ENCODE measurements at places on chromosomes 16 and 17. TPM values are rescaled to one million over a fixed set of nuclear protein-coding genes. Genes with fewer than 3 reads are reported as not detected.

TNFRSF13B gene
- not detected for total RNA-seq

GRCh38 chr16:27374804-27375425 lies 27.1 kb upstream of the IL21R start:
- H3K4me1 ChIP-seq, result no peaks in the 10 kb centered on the region
- peak; percentile 28 for DNase-seq
- H3K27ac ChIP-seq, result no peak overlapping the region
- H3K36me3 ChIP-seq, result no peaks in the 10 kb centered on the region
- no peaks in the 10 kb centered on the region for H3K27me3 ChIP-seq

- H3K36me3 ChIP-seq, result no peaks in the 10 kb centered on the region
- no peak for DNase-seq
- no peaks in the 10 kb centered on the region for H3K27me3 ChIP-seq
- no peak overlapping the region for H3K4me3 ChIP-seq
- H3K27ac ChIP-seq, result no peak overlapping the region
- no peaks in the 10 kb centered on the region for H3K4me1 ChIP-seq
These were observed 1409.2 kb upstream of the GOT2 start for GRCh38 chr16:60143348-60143705.

DNA sequence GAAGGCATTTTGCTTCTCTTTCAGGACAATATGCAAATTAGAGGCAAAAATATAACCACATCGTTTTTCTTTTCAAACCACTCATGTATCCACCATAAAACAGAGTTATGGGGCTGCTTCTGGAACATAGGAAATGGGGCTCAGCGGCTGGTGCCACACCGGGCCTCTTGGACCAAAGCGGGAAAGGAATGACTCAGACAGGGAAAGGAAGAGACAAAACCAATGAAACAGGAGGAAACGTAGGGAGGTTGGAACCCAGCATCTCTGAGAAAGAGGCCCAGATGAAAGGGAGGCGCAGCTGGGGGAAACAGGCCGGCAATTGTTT lies 28.5 kb downstream of the CUEDC1 start:
- peaks cover 29% of the 10 kb centered on the region for H3K4me1 ChIP-seq
- H3K4me3 ChIP-seq, result no peak overlapping the region
- H3K27me3 ChIP-seq, result no peaks in the 10 kb centered on the region
- H3K27ac ChIP-seq, result no peak overlapping the region
- no peaks in the 10 kb centered on the region for H3K36me3 ChIP-seq
- DNase-seq, result no peak

KRTAP3-1 gene
- not detected for total RNA-seq

- no peak for DNase-seq
- no peak overlapping the region for H3K27ac ChIP-seq
- no peaks in the 10 kb centered on the region for H3K36me3 ChIP-seq
- peaks cover 2% of the 10 kb centered on the region for H3K4me1 ChIP-seq
- no peak overlapping the region for H3K4me3 ChIP-seq
- no peaks in the 10 kb centered on the region for H3K27me3 ChIP-seq
These were observed 28.7 kb upstream of the MYO15B start for GRCh38 chr17:75558666-75559530.

NTN3 gene
- not detected for total RNA-seq

DNA sequence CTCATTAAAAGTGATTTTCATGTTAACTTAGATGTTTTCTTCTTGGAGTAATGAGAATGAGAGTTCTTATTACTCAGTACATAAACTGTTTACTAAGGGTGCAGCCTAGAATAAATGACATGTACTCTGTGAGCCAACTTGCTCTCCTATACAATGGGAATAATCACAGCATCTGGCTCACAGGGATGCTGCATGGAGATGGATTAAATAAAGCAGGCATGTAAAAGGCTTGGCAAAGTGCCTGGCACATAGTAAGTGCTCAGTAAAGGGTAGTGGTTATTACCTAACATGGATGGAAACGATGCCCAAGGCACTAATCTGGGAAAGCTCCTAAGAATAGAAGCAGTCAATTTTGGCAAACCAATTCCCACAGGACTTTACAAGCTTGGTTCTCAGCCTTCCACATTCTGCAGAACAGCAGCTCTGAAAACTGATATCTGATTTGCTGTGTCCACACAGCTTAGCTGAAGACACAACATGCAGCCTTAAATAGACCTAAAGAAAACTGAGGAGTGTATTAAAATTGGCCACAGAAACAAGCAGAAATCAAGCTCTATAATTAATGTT lies 176.1 kb downstream of the ABCC12 start:
- DNase-seq, result no peak
- H3K27ac ChIP-seq, result no peak overlapping the region

- no peak overlapping the region for H3K27ac ChIP-seq
- peaks cover 4% of the 10 kb centered on the region for H3K36me3 ChIP-seq
- no peaks in the 10 kb centered on the region for H3K27me3 ChIP-seq
- H3K4me3 ChIP-seq, result no peak overlapping the region
These were observed 178.6 kb downstream of the NTN1 start for GRCh38 chr17:9199571-9200551.

DNA sequence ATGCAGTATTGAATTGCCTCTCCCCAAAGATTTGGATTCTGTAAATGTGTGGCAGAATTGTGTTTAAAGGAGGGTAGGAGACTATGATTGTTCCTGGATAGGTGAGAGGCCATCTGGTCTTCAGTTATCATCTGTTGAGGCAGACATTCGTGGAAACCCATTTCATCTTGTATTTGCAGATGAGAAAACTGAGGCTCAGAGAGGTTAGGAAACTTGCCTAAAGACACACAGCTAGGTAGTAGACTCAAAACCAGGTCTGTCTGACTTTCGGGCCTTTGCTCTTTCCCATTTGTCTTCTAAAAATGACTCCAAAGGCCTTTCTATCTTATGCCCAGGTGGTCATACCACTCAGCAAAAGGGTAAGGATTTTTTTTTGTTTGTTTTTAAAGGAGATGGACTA lies 210.3 kb downstream of the SHISA9 start:
- H3K36me3 ChIP-seq, result no peaks in the 10 kb centered on the region
- peaks cover 18% of the 10 kb centered on the region for H3K4me1 ChIP-seq
- no peak for DNase-seq
- H3K4me3 ChIP-seq, result no peak overlapping the region
- peak overlapping the region; percentile 83 for H3K27ac ChIP-seq

ETV4 gene
- not detected for total RNA-seq

TCAP gene
- total RNA-seq, result not detected

- no peaks in the 10 kb centered on the region for H3K36me3 ChIP-seq
- no peaks in the 10 kb centered on the region for H3K27me3 ChIP-seq
- no peak for DNase-seq
- no peaks in the 10 kb centered on the region for H3K4me1 ChIP-seq
These were observed 71.5 kb upstream of the N4BP1 start for GRCh38 chr16:48681520-48681919.

- DNase-seq, result no peak
- peak overlapping the region; percentile 46 for H3K4me3 ChIP-seq
- no peaks in the 10 kb centered on the region for H3K27me3 ChIP-seq
- H3K27ac ChIP-seq, result peak overlapping the region; percentile 76
These were observed 10.9 kb downstream of the CDRT4 start for GRCh38 chr17:15456496-15456895.

RCVRN gene
- total RNA-seq, result not detected

- H3K4me3 ChIP-seq, result no peak overlapping the region
- DNase-seq, result no peak
- peak overlapping the region; percentile 54 for H3K27ac ChIP-seq
- no peaks in the 10 kb centered on the region for H3K27me3 ChIP-seq
These were observed 44.5 kb downstream of the ZNRF1 start for GRCh38 chr16:75043175-75043895.

GRCh38 chr17:62981933-62982332 lies 15.9 kb downstream of the TANC2 start:
- no peak overlapping the region for H3K27ac ChIP-seq
- H3K27me3 ChIP-seq, result no peaks in the 10 kb centered on the region
- no peaks in the 10 kb centered on the region for H3K4me1 ChIP-seq
- no peak for DNase-seq
- no peaks in the 10 kb centered on the region for H3K36me3 ChIP-seq

DPEP3 gene
- total RNA-seq, result not detected

TBC1D3G gene
- total RNA-seq, result not detected

- H3K4me1 ChIP-seq, result peaks cover 14% of the 10 kb centered on the region
- H3K27me3 ChIP-seq, result no peaks in the 10 kb centered on the region
- peaks cover 47% of the 10 kb centered on the region for H3K36me3 ChIP-seq
- H3K27ac ChIP-seq, result peak overlapping the region; percentile 25
These were observed 8.5 kb downstream of the TP53I13 start for GRCh38 chr17:29577001-29577370.

DNA sequence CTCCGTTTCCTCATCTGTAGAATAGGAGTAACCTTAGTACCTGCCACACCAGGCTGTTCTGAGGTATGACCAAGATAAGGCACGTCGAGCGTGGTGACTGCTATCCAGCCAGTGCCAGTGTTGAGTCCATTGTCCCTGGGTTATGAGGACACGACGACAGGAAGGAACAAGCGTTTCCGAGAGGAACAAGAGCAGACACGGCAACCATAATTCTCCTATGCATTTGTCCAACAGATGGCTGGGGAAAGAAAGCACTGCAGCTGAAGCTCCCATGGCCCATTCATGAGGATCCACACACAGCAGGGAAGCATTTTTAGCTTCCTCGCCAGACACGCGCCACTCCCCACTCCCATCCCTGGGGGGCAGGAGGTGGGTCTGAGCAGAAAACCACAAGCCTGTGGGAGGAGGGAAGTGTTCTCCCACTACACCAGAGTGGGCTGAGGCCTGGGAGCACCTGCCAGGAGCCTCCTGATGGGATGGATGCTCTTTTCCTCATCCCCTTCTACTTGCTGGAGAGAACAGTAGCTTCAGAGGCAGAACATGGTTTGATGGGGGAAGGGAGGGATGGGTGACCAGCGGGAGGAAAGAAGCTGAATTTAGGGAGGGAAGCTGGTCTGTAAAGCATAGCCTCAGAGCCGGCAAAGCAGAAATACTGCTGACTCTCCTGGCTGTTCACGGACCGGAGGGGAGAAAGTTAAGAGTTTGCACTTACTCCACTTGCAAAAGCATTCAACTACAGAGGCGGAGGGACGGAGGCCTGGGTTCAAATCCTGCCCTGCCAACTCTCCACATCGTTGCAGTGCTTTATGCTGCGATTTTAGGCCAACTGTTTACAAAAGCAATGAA lies 2.7 kb downstream of the COTL1 start:
- no peak overlapping the region for H3K27ac ChIP-seq
- peaks cover 33% of the 10 kb centered on the region for H3K4me1 ChIP-seq
- no peaks in the 10 kb centered on the region for H3K36me3 ChIP-seq

- no peak for DNase-seq
- no peaks in the 10 kb centered on the region for H3K27me3 ChIP-seq
- H3K4me3 ChIP-seq, result no peak overlapping the region
- no peak overlapping the region for H3K27ac ChIP-seq
- H3K36me3 ChIP-seq, result peaks cover 12% of the 10 kb centered on the region
- no peaks in the 10 kb centered on the region for H3K4me1 ChIP-seq
These were observed 7.9 kb upstream of the PAM16 start for GRCh38 chr16:4358831-4359561.

- no peak overlapping the region for H3K27ac ChIP-seq
- no peak for DNase-seq
- peaks cover 81% of the 10 kb centered on the region for H3K36me3 ChIP-seq
- H3K4me1 ChIP-seq, result no peaks in the 10 kb centered on the region
- H3K4me3 ChIP-seq, result no peak overlapping the region
These were observed 29.4 kb downstream of the UTP18 start for GRCh38 chr17:51289696-51290111.

- no peaks in the 10 kb centered on the region for H3K27me3 ChIP-seq
- no peak for DNase-seq
- H3K36me3 ChIP-seq, result no peaks in the 10 kb centered on the region
These were observed at the start of gene SLC4A1 for GRCh38 chr17:44267818-44268490. SLC4A1 (minus strand) TSS chr17:44268135; CDS start chr17:44262866, 5,269 bp downstream.

GRCh38 chr16:83115491-83116232 lies 488.9 kb downstream of the CDH13 start:
- DNase-seq, result no peak
- H3K27me3 ChIP-seq, result no peaks in the 10 kb centered on the region
- peaks cover 3% of the 10 kb centered on the region for H3K36me3 ChIP-seq
- peak overlapping the region; percentile 45 for H3K27ac ChIP-seq
- H3K4me3 ChIP-seq, result no peak overlapping the region
- H3K4me1 ChIP-seq, result no peaks in the 10 kb centered on the region

GRCh38 chr16:55949518-55949917 lies 74.3 kb upstream of the CES5A start:
- no peaks in the 10 kb centered on the region for H3K4me1 ChIP-seq
- no peaks in the 10 kb centered on the region for H3K36me3 ChIP-seq
- H3K27me3 ChIP-seq, result no peaks in the 10 kb centered on the region
- no peak overlapping the region for H3K4me3 ChIP-seq
- no peak overlapping the region for H3K27ac ChIP-seq

DNA sequence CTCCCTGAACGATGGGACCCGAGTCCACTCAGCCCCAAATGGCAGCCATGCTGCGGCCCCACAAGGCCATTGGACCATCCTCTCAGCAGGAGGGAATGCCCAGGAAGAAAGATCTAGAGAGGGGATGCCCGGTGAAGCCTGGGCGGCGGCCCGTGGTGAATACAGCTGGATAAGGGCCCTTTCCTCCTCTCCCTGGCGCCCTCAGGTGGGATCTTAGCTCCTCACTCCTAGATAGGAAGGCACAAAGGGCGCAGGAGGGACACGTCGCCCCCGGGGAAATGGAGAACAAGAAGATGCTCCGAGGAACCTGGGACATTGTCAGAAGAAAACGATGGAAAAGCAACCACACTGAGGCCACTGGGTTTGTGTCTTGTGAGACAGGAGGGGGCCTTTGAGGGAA lies 2.5 kb downstream of the CD300C start:
- no peaks in the 10 kb centered on the region for H3K27me3 ChIP-seq
- H3K4me1 ChIP-seq, result no peaks in the 10 kb centered on the region
- DNase-seq, result no peak
- H3K27ac ChIP-seq, result no peak overlapping the region

CRHR1 gene
- not detected for total RNA-seq

MYH2 gene
- total RNA-seq, result not detected

MYH8 gene
- total RNA-seq, result not detected

GPRC5B gene
- 15.6 TPM for total RNA-seq

DNA sequence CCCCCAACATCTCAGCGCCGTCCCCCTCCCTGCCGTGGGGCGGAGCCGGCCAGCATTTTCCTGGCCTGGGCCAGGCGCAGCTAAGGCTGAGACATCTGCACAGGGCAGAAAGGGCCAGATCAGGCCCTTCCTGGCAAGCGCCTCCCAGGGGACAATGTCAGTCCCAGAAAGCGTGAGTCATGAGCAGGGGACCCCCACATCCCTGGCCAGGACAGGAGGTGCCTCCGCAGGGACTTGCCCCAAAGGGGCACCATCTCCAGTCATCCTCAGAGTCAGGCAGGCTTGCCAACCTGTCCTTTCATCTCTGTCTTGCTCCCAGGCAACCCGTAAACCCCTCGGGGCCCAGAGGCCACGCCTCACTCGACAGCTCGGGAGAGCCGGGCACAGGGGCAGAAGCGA lies 43.2 kb downstream of the SOCS1 start:
- no peaks in the 10 kb centered on the region for H3K27me3 ChIP-seq
- no peak overlapping the region for H3K27ac ChIP-seq
- no peaks in the 10 kb centered on the region for H3K4me1 ChIP-seq
- no peak overlapping the region for H3K4me3 ChIP-seq
- DNase-seq, result no peak

GRCh38 chr16:89765292-89765830 lies 44.0 kb downstream of the ZNF276 start:
- DNase-seq, result no peak
- no peak overlapping the region for H3K4me3 ChIP-seq
- H3K36me3 ChIP-seq, result no peaks in the 10 kb centered on the region
- H3K27ac ChIP-seq, result no peak overlapping the region
- no peaks in the 10 kb centered on the region for H3K4me1 ChIP-seq

GRCh38 chr17:6098050-6098822 lies 28.1 kb downstream of the WSCD1 start:
- no peak overlapping the region for H3K4me3 ChIP-seq
- no peaks in the 10 kb centered on the region for H3K36me3 ChIP-seq
- H3K27me3 ChIP-seq, result no peaks in the 10 kb centered on the region
- H3K4me1 ChIP-seq, result no peaks in the 10 kb centered on the region
- no peak for DNase-seq

- H3K36me3 ChIP-seq, result no peaks in the 10 kb centered on the region
- H3K27me3 ChIP-seq, result no peaks in the 10 kb centered on the region
- H3K4me3 ChIP-seq, result no peak overlapping the region
- no peaks in the 10 kb centered on the region for H3K4me1 ChIP-seq
- DNase-seq, result no peak
These were observed 4.5 kb upstream of the ITGAX start for GRCh38 chr16:31350275-31351005.
